Activated CD8-positive, alpha-beta memory T cell treated with anti-CD3 and anti-CD28 coated beads for 36 hours (primary cell): ENCODE measurements at places on chromosomes 2 and 18. TPM values are rescaled to one million over a fixed set of nuclear protein-coding genes. Genes with fewer than 3 reads are reported as not detected.

The LYG2 gene
- not detected for total RNA-seq

The IFIH1 gene
- 15.8 TPM for total RNA-seq

The LOXL3 gene
- total RNA-seq = 1.4 TPM

The C2orf66 gene
- not detected for total RNA-seq

The AGXT gene
- not detected for total RNA-seq
